Endothelial cell (in vitro differentiated cells): ENCODE measurements at places on chromosomes 13 and 19.

GRCh38 chr13:20616059-20616797, 49.3 kb downstream of the IFT88 start:
- DNase-seq = no peak

DNA sequence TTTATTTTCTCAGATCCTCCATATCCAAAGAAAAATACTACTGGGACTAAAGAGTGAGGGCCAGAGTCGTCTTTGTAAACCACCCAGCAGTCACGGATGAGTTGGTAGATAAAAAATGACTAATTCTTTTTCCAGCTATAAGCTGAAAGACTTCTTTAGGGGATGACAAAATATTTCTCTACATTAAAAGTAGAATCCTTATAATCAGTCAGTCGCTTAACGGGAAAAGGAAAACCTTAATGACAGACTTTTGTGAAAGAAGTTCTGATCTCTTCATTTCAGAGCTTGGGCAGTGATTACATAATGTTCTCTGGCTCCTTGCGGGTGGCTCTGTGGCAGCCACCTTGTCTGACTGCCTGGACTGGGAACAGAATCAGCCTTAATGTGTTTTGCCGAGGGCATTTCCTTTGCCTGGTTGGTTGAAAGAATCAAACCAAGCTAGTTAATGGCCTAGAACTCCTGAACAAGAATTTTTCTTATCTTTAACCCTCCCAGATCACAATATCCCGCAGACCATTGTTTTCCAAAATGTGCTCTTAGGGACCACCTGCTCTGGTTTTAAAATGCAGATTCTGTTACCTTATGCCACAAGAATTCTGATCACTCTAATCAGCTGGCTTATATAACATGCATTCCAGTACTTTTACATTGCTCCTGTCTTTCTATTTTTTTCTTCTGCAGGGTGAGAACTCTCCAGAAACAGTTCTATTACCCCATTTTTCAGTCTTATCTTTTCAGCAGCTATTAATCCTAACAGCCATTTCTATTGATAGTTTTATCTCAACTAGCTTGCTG, 2.5 kb downstream of the ITM2B start:
- DNase-seq = peak; percentile 17

GRCh38 chr19:56139847-56140582, 1.1 kb upstream of the ZNF444 start:
- no peak for DNase-seq

- DNase-seq = no peak
These were observed 173.3 kb downstream of the USP12 start for GRCh38 chr13:26998292-26998691.

DNA sequence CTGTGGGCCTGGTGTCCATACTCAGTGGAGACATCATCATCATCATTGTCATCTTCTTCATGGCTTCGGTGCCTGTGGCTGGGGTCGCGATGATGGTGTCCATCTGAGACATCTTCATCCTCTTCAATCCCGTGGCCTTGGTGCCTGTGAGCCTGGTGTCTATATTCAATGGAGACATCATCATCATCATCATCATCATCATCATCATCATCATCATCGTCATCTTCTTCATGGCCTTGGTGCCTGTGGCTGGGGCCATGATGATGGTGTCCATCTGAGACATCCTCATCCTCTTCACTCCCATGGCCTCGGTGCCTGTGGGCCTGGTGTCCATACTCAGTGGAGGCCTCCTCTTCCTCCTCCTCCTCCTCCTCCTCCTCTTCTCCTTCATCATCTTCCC, 917 bp downstream of the HRC start:
- no peak for DNase-seq

- DNase-seq = no peak
These were observed 10.4 kb downstream of the SETDB2 start for GRCh38 chr13:49454388-49455006.

- no peak for DNase-seq
These were observed 15.8 kb downstream of the CPB2 start for GRCh38 chr13:46088821-46089562.

GRCh38 chr13:47673009-47673850, 327.8 kb downstream of the SUCLA2 start:
- no peak for DNase-seq

- DNase-seq = no peak
These were observed 1586.1 kb downstream of the OLFM4 start for GRCh38 chr13:54614726-54615125.

- DNase-seq = no peak
These were observed 273.4 kb downstream of the GPC6 start for GRCh38 chr13:93499991-93500390.

- DNase-seq = no peak
These were observed 2301.2 kb downstream of the PCDH9 start for GRCh38 chr13:64928696-64929499.

- DNase-seq = no peak
These were observed 11.4 kb upstream of the RFXAP start for GRCh38 chr13:36807616-36808015.

DNA sequence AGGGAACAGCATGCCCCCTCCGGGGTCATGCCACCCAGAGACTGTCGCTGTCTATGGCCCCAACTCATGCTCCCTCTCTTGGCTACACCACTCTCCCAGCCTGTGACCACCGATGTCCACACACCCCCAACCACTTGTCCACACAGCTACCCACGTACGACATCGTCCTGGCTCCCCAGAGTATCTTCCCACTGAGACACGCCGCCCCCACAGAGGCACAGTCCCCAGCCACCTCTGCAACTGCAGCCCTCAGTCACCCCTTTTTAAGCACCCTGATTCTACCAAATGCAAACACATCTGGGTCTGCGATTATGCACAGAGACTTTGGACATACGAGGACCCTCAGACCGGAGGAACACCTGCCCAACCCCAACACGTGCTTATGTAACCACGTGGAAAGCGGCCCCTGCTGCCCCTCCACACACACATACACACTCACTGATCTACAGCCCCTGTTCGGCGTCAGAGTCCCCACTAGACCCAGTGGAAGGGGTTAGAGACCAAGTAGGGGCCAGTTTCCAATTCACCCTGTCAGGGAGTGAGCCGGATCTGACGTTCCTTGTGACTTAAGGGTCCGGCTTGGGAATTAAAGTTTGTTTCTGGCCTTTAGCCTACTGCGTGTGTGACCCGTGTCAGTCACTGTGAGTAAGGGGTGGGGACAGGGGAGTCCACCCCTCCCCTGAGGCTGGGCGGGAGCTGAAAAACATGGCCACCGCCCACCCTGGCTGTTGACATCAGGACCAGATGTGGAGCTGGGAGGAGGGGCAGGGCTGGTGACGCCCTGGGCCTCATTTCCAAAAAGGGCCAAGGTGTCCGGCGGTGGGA, 11.9 kb upstream of the AXL start:
- DNase-seq = no peak

DNA sequence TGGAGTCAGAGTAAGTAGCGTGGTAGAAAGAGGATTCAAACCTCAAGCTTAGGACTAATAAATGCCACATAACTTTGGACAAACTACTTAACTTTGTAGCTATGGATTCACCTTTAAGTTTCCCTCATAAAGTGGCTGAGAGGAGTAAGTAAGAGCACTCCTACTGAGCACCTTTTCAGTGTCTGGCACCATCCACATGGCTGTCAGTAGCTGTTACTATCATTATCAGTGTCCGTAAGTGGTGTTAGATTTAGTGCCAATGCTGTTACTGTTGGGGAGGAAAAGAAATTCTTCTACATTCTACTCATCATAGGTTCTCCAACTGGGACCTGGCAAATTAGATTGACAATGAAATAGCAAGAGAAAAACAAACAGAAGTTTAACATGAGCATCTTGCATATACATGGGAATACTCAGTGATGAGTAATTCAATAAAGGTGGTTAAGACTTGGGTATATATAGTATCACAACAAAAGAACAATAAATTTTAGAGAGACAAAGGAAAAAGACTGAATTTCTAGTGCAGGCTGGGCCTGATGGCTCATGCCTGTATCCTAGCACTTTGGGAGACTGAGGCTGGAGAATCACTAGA, 165.6 kb upstream of the NBEA start:
- no peak for DNase-seq

DNA sequence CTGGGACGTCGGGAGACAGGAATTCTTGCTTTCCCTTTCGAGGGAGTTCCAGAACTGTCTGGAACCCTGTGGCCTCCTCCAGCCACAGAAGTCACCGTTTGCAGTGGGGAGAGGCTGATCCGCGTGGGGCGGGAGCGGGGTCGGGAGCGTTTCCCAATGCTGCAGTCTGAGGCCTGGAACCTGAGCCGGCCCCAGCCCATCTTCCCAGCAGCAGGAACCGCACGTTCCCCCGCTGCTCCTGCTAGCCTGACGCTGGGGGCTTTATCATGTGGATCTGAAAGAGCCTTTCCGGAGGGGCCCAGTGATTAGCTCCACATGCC, 13.4 kb downstream of the DPP9 start:
- no peak for DNase-seq

DNA sequence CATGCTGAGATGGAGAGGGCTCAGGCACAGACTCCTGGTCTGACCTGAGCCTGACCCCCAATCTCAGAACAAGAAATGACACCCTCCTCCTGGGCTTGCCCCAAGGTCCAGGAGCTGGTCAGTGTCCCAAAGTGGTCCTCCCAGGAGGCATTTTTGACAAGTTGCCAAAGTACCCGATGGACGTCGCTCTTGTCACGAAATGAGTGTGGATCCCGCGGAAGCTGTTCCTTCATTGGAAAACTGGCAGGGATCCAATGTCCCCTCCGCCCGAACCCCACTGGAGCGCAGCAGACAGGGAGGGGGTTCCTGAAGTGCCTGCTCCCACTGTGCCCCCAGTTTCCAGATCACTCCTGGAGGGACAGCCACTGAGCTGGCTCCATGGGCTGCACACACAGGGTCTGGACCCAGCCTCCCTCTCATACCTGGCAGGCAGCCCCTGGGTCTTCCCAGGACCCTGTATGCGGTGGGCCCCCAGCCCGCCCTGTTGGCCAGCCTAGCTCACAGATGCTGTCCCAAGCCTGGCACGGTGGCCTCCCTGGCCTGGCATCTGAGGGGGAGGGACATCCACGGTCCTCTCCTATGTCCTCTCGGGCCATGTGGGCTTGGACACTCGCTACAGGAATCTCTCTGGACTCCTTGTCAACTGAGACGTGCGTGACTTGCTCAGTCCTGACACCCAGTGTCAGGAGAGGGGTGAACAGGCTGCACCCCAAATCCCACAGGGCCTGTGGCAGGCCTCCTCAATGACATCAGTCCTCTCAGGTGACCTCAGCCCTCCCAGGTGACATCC, 12.8 kb upstream of the ZNF14 start:
- no peak for DNase-seq

DNA sequence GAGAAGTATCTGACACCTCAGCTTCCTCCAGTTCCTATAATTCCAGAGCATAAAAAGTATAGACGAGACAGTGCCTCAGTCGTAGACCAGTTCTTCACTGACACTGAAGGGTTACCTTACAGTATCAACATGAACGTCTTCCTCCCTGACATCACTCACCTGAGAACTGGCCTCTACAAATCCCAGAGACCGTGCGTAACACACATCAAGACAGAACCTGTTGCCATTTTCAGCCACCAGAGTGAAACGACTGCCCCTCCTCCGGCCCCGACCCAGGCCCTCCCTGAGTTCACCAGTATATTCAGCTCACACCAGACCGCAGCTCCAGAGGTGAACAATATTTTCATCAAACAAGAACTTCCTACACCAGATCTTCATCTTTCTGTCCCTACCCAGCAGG, 3.1 kb downstream of the KLF5 start:
- no peak for DNase-seq

GRCh38 chr13:23067129-23067528, 113.7 kb upstream of the SGCG start:
- no peak for DNase-seq

DNA sequence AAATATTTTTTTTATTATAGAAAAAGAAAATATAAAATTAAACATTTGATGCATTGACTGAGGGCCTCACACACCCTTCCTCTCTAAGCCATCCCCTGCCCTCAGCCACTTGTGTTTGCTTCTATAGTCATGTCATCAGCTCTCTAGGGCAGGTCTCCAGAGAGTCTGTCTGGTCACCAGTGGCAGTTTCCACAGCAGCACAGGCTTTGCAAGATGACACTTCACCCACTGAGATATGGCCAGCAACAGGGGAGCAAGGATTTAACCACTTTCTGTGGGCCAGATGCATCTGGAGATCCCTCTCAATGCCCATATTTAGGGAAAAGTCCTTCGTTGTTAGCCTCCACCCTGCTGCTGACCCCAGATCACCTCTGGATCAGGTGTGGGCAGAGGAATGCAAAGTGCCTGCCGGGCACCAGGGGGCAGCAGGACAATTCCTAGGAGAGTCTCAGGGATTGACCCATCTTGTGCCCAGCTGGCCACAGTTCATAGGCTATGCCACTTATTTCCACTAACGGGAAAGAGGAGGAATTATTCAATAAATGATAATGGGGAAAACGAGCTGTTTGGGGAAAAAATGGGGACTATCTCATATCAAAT, 4.8 kb downstream of the ABCC4 start:
- peak; percentile 68 for DNase-seq

GRCh38 chr19:57637379-57637778, 4.4 kb downstream of the ZNF211 start:
- DNase-seq = no peak

DNA sequence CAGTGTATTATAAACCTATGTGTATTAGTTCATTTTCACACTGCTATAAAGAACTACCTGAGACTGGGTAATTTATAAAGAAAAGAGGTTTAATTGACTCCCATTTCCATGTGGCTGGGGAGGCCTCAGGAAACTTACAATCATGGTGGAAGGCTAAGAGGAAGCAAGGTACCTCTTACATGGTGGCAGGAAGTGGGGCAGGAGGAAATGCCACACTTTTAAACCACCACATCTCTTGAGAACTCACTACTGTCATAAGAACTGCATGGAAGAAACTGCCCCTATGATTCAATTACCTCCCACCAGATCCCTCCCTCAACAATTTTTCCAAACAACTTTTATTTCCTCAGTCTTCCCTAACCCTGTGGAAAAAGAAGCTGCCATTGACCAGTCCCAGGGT, 14.5 kb upstream of the TPP2 start:
- no peak for DNase-seq

GRCh38 chr19:3671680-3672574, 28.3 kb downstream of the PIP5K1C start:
- no peak for DNase-seq

GRCh38 chr13:41061914-41062837, 867 bp downstream of the WBP4 start:
- no peak for DNase-seq

- DNase-seq = peak; percentile 38
These were observed 568 bp downstream of the ATP11A start for GRCh38 chr13:112690283-112690929.
